T-cell (primary cell): ENCODE measurements at places on chromosomes 3 and 15. TPM values are rescaled to one million over a fixed set of nuclear protein-coding genes. Genes with fewer than 3 reads are reported as not detected.

- H3K27me3 ChIP-seq: no peaks in the 10 kb centered on the region
- peaks cover 32% of the 10 kb centered on the region for H3K36me3 ChIP-seq
- H3K27ac ChIP-seq: no peak overlapping the region
- no peak overlapping the region for H3K4me3 ChIP-seq
- H3K4me1 ChIP-seq: no peaks in the 10 kb centered on the region
Measured at GRCh38 chr15:50997371-50998051, 89.0 kb downstream of the AP4E1 start.

The SLC9A9 gene
- total RNA-seq: 17.8 TPM

The HIGD2B gene
- total RNA-seq: 0.45 TPM

GRCh38 chr3:42014921-42015533 is 53.1 kb upstream of the ULK4 start:
- no peak for DNase-seq
- H3K4me3 ChIP-seq: peak overlapping the region; percentile 68
- H3K27ac ChIP-seq: no peak overlapping the region
- H3K27me3 ChIP-seq: no peaks in the 10 kb centered on the region
- H3K4me1 ChIP-seq: peaks cover 31% of the 10 kb centered on the region

DNA sequence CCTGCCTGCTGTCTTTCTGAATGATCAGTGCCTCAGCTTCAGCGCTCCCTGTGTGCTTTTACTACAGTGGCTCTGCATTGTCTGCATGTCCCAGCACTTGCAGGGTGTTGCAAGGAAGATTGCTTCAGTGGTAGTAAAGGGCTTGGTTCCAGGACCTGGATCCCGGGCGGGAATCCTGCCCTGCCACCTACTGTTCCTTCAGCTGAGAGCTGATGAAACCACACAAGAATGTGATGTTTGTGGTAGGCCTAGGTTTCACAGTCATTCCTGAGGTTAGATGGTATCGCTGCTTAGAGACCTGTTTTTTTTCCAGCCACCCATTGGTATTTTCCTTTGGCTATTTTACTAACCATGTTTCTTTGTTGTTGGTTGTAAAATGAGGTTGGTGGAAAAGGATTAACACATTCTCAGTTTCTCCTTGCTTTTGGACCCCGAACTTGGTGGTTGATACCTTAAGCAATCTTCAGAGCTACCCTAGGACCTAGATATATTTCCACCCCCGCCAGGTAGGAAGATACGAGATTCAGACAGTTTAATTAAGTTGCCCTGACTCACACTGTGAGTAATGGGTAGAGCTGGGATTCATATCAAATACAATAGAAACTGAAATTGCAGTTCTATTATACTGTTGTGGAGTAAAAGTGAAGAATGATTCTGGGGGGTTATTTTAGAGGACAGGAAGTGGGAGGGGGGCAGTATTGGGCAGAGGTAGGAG is 11.4 kb downstream of the GPR87 start:
- H3K36me3 ChIP-seq: no peaks in the 10 kb centered on the region
- H3K4me1 ChIP-seq: no peaks in the 10 kb centered on the region
- no peak overlapping the region for H3K4me3 ChIP-seq
- DNase-seq: no peak
- H3K27ac ChIP-seq: no peak overlapping the region

DNA sequence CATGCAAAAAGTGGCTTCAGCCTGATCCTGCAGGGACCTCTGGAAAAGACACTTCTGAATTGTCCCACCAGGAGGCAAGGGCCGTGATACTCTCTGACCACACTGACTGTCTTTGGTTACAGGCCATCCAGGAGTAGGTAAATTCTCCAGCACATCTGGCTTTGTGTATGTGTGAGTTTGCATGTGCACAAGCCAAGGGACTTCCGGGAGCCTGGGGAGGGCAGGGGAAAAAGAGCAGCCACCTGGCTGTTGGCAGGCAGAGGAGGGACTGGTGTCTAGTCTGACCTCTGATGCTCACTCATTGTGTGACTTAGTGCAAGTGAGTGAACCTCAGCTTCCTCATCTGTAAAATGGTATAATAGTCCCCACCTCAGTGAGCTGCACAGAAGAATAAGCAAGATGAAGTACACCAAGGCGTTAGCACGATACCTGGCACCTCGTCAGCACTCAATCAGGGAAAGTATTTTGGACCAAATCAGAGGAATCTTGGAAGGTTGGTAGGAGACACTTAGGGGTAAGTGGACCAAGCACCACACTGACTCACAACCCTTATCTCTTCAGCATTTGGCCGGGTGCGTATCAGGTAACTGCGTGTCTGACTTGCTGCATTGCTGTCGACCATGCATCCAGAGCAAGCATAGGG is 19.1 kb downstream of the KLHL6 start:
- peaks cover 42% of the 10 kb centered on the region for H3K4me1 ChIP-seq
- peaks cover 6% of the 10 kb centered on the region for H3K36me3 ChIP-seq
- H3K4me3 ChIP-seq: no peak overlapping the region
- no peak overlapping the region for H3K27ac ChIP-seq
- DNase-seq: no peak

The GOLGA8N gene
- 10.6 TPM for total RNA-seq

DNA sequence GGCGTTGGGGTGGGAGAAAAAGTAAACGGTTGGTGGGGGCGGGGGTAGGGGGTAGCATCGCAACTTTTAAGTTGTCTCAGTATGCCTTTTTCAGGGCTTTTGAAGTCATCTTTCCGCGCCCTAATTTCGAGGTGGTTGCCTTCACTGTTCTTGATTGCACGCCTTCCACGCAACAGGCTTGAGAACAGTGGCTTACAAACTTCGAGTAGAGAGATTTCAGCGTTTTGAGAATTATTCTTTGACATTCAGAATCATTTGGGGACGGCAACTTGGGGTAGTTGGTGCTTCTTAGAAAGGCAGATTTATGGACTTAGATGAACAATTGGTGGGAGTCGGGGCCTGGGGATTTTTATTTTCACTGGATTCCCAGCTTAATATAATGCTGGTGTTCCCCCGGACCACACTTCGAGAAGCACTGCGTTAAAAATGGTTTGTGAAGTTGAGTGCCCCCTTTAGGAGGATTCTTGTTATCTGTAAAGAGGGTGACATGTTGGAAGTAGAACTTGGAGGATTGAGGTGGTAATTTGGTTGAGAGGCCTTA is 880 bp downstream of the PPP4R2 start:
- H3K36me3 ChIP-seq: peaks cover 17% of the 10 kb centered on the region
- H3K27ac ChIP-seq: peak overlapping the region; percentile 85
- peaks cover 29% of the 10 kb centered on the region for H3K4me1 ChIP-seq
- H3K27me3 ChIP-seq: no peaks in the 10 kb centered on the region
- DNase-seq: peak; percentile 34
- H3K4me3 ChIP-seq: peak overlapping the region; percentile 87

The CCNB2 gene
- total RNA-seq: 0.46 TPM

The AKAP13 gene
- total RNA-seq: 391 TPM

The EPHB1 gene
- total RNA-seq: 0.30 TPM

The MEX3B gene
- total RNA-seq: 1.6 TPM
